Germinal center (tissue), 1 donor: ENCODE measurements at places on chromosomes 1 and 21.
A peak's percentile ranks its signal among the peaks of the same experiment; 100 is the strongest.

DNA sequence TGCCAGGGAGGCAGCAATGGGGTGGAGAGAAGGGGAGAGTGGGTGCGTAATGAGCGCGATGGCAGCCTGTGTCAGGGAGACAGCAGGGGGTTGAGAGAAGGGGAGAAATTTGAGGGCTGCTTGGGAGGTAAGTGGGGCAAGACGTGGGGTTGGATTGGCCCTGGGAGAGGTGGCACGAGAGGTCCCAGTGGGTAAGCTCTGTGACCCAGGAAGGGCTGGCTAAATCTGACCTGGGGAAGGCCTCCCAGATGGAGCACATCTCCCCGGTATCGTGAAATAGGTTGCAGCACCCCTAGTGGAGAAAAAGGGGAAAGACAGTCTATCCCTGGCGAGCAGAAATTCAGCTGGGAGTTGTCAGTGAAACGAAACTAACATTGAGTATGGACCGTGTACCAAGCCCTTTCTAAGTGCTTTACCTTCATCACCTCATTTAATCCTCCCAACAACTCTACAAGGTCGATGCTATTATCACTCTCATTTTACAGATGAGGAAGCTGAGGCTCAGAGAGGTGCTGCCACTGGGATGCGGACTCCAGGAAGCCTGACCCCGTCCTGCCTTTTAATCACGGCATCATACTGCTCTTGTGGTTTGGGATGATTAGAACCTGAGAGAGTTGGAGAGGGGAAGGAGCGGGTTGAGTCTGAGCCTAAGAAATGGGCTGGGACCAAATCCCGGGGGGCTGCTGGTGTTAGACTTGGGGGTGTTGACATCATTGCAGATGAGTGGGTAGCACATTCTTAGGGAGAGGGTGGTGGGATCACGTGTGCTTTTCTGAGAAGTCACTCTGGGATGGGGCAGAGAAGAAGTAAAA lies 56.6 kb upstream of the RPL11 start:
- peak; percentile 85 for DNase-seq

GRCh38 chr1:8591569-8591968 lies 225.9 kb downstream of the RERE start:
- DNase-seq, result no peak

DNA sequence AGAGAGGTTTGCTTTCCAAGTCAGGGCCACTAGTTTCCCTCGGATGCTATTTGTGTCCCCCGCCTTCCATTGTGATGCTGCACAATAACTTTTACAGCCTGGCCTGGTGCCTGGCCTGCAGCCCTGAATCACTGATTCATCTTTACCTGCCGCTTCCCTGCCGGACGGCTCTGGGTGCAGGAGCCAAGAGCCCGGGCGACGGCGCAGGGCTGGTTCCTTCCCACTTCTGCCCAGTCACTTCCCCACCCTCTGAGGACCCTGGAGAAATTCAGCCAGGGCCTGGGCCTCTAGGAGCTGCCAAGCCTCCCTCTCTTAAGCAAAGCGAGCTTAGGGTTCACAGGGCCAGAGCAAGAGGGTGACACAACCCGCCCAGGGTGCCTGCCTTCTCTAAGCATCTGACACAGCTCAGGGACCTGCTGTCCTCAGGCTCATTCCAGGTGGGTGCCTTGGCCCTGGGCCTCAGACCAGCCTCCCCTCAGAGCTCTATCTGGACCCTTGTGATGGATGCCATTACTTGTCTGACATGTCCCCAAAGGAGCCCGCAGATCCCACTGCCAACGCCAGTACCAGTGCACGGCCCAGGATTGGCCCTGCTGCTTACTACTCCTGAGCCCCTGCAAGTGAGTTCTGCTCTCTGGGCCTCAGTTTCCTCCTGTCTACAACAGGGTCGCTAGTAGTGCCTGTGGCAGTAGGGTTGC lies 381.0 kb upstream of the VAMP3 start:
- DNase-seq, result no peak

- no peak for DNase-seq
Measured at GRCh38 chr1:11790880-11791715, 14.7 kb downstream of the MTHFR start.

- DNase-seq, result no peak
Measured at GRCh38 chr1:18761948-18762840, 97.3 kb downstream of the TAS1R2 start.

DNA sequence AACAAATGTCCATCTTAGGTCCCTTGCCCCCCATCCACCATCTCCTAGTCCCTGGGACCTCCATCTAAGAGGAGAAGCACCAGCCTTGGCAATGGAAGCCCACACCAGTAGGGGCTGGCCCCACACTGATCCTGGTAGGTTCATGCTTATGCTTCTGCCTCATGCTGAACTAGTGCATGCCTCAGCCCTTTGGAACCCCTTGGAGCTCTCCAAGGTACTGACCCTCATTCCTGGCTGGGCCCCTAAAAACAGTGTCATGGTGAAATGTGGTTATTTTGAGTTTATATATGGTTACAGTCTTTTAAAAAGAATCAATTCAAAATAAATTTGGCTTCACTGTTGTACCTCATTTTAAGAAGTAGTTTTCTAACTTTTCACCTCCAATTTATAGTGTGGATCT lies 108.3 kb downstream of the HIVEP3 start:
- peak; percentile 41 for DNase-seq

- no peak for DNase-seq
Measured at GRCh38 chr1:204084247-204084772, 11.4 kb downstream of the SOX13 start.

DNA sequence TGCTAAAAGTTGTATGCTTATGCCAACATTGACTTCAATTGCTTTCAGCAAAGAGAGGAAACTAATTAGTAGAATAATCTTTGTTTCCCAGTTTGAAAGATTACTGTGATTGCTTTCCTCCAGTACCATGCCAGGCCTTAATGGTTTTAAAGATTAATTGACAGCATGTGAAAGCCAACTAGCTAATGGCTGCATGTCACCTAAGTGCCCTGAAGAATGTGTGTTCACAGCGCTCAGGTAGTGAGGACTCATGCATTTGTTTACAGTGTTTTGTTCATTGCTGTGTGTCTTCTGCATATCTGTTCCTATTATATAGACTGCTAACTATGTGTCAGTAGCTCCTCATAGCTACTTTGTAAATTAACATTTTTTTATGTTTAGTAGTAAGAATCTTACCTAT lies 335.6 kb downstream of the LRRIQ3 start:
- no peak for DNase-seq

DNA sequence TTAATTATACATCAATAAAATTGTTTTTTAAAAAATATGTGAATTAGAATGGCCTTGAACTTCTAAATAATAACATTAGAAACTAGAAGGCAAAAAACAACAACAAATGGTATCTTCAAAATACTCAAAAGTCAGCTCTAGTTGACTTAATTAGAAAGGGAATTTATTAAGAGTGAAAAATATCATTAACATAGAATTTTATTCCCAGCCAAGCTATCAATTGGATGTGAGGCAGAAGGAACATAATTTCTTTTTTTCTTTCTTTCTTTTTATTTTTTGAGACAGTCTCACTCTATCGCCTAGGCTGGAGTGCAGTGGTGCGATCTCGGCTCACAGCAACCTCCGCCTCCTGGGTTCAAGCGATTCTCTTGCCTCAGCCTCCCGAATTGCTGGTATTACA lies 51.2 kb upstream of the CAPZB start:
- no peak for DNase-seq

DNA sequence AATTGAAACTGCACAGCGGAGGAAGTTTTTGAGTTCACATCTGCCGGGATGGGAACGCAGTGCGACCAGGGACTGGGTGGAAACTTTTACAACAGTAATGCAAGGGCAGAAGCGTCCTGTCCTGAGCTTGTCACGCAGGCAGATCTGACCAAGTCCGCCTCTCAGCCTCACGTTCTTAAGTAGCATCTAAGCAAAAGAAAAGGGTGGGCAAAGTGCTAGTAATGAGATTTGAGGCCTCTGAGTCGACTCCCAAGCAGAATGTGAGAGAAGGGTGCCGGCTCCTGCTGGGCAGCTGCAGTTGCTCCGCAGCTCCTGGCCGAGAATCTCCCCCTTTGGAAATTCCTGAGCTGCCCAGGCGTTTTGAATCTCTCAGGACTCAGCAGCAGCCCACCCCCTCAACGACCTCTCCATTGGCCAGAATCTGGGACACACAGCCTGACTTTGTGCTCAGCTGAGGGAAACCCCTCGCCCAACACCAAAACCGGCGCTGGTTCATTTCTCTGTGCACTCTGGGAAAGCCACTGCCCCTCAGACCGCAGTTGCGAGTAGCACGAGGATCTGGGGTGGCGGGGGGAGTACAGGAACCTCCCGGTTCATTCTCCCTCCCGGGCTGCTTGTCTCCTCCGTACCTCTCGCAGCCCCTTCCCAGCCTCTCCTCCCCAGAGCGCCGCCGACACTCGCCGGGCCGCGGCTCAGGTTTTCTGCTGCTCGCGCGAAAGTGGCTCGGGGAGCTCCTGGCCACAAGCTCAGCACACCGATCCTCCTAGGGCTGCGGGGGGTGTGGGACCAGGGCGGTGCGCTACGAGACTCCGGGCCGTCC lies 913 bp upstream of the S1PR1 start:
- peak; percentile 15 for DNase-seq

DNA sequence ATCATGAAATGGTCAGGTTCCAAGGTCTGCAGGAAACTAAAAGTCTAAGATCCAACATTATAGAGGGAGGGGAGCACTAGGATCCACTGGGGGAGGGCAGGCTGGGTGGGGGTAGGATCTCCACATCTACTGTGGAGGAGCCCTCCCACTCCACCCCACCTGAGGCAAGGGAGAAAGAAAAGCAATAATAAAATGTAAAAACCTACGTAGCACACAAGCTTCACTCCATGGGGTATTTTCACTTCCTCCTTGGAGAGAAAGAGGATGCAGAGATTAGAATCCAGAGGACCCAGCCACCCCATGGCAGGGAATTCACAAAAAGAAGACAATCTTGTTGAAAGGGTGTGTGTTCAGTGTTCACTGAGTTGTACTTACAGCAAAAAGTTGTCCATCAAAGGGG lies 14.4 kb downstream of the SPOCD1 start:
- no peak for DNase-seq

DNA sequence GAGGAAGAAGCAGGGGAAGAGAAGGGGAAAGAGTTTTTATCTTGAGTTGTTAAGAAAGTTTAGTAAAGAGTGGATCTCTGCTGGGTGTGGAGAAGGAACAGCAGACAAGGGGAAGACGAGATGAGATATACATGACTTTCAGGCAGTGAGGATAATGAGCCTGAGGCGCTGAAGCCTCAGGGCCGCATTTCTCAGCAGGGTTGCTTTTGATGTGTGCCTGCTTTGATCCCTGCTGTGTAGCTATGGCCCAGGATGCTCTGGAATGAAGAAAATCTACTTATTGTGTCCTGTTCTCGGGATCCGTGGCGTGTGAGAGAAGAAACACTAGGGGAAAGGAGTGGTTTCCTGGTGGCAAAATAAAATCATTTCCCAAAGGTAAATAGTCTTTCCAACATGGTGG lies 15.1 kb upstream of the RPE65 start:
- no peak for DNase-seq

- DNase-seq, result no peak
Measured at GRCh38 chr1:149927056-149927562, 494 bp downstream of the SF3B4 start.

DNA sequence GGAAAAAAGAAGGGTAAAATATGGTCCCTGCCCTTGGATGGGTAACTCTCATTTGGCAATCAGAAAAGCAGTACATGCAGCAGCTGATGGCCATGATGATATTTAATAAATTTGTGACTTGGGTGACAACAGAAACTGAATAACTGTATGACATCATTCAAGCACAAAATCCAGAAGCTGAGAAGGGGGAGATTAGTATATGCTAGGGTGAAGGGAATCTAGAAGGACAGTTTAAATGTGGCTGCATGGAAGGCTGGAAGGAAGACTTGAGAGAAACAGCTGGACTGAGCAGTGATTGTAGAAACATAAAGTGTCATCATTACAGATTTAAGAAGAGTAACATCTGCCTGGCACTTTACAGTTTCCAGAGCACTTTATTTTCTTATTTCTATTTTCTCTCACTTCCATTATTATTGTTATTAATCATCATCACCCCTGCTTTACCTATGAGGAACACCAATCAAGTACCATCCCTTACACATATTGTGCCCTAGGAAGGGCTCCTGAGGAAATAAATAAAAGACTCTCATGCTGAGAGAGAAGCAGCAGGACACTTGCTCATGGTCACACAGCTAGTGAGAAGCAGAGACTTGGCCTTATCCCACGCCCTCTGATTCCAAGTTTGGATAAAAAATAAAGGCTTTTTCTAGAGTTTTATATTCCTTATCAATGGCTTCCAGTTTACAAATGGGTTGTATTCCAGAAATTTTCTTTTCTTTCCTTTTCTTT lies 207.2 kb downstream of the PBX1 start:
- DNase-seq, result no peak

DNA sequence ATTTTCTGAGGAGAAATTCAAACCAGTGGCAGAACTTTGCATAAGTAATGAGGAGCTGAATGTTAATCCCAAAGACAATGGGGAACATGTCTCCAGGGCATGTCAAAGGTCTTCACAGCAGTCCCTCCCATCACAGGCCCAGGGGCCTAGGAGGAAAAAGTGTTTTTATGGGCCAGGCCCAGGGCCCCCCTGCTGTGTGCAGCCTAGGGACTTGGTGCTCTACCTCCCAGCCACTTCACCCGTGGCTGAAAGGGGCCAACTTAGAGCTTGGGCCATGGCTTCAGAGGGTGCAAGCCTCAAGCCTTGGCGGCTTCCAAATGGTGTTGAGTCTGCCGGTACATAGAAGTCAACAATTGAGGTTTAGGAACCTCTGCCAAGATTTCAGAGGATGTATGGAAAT lies 854.0 kb downstream of the LRRIQ3 start:
- no peak for DNase-seq

DNA sequence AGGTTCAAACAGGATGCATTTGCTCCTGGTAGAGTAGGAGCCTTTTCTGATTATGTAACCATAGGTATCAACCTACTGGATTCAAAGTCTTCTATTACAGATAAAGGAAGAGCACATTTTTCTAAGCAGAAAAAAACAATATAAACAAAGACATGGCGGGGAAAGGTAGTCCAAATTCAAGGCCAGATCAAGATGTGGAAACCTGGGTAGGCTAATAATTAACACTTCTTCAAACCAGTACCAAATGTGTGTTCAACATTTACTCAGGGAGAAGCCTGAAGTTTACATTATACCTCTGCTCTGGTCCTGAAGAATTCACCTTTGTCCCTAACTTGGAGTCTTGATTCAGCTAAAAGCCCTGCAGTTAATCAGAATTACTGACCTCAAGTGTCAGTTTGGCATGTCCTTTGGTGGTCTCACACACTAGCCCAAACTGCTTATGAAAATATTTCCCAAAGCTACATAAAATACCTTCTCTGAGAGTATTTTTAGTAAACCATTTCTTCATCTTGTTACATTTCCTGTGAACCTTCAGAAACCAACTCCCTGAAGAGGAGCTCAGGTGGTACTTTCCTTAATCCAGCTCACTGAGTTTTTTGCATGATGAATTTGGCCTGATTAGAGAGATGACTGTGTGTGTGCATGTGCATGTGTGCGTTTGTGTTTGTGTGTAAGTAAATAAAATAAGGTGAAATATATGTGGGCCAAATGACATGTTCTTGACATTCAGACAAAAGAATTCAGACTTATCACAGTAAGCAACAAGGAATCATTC lies 70.2 kb downstream of the TOR3A start:
- peak; percentile 14 for DNase-seq

- no peak for DNase-seq
Measured at GRCh38 chr1:20164694-20165202, 21.1 kb upstream of the UBXN10 start.

GRCh38 chr1:8201331-8201861 lies 116.5 kb upstream of the SLC45A1 start:
- DNase-seq, result no peak

- no peak for DNase-seq
Measured at GRCh38 chr1:177891809-177892208, 78.0 kb downstream of the SEC16B start.
